ENCODE measurements at places on chromosomes 6 and 20.

GRCh38 chr20:58669287-58670006 lies 18.4 kb downstream of the STX16 start:
- H3K36me3 ChIP-seq: peaks cover 10% of the 10 kb centered on the region
- H3K27me3 ChIP-seq: no peaks in the 10 kb centered on the region
- no peak overlapping the region for H3K27ac ChIP-seq

DNA sequence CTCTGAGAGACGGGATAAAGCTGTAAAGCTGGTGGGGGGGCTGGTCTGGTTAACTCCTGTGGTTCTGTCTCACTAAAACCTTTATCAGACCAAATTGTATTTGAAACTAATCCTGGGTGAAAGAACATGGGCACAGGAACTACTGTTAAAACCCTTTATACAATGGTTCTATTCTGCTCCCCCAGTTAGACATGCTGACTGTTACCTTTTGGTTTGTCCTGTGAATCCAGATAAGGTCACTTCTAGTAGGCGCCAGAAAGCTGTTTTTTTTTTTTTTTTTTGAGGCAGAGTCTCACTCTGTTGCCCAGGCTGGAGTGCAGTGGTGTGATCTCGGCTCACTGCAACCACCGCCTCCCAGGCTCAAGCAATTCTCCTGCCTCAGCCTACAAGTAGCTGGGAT lies 29.7 kb downstream of the GSTA4 start:
- no peak overlapping the region for H3K27ac ChIP-seq
- H3K4me1 ChIP-seq: peaks cover 15% of the 10 kb centered on the region
- DNase-seq: no peak
- no peak overlapping the region for H3K4me3 ChIP-seq

GRCh38 chr6:41770381-41771057 lies 9.2 kb downstream of the FRS3 start:
- no peak for DNase-seq
- H3K4me1 ChIP-seq: peaks cover 16% of the 10 kb centered on the region
- no peak overlapping the region for H3K27ac ChIP-seq
- H3K4me3 ChIP-seq: no peak overlapping the region
- peaks cover 6% of the 10 kb centered on the region for H3K36me3 ChIP-seq

DNA sequence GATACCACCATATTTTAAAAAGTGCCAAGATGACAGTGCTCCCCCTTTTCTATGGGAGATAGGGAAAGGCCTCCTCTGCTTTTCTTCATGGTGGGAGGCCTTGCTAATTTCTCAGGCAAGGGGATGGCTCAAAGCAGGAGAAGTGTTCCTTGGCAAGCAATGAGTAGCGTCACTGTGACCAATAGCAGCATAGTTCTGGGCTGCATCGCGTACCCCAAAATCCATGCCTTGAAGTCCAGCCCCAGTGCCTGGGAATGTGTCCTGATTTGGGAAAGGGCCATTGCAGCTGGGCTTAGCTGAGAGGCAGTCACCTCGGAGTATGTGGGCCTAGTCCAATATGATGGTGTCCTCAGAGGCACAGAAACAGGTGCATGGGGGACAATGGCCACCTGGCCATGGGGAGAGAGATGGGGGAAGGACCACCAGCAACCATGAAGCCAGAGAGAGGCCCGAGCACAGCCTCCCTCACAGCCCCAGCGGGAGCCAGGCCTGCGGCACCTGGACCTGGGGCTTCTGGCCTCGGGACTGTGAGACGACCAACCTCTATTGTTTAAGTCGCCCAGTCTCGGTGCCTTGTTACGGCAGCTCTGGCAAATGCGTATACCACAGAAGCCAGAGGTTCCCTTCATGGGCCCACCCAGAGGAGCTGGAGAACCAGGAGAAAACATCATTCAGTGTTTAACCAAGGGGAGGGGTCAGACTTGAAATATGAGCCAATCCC lies 153.1 kb upstream of the RPS6KA2 start:
- H3K36me3 ChIP-seq: no peaks in the 10 kb centered on the region
- no peak for DNase-seq
- no peak overlapping the region for H3K4me3 ChIP-seq
- H3K27me3 ChIP-seq: peaks cover 12% of the 10 kb centered on the region
- no peaks in the 10 kb centered on the region for H3K4me1 ChIP-seq
- no peak overlapping the region for H3K27ac ChIP-seq

- no peaks in the 10 kb centered on the region for H3K36me3 ChIP-seq
- peaks cover 12% of the 10 kb centered on the region for H3K4me1 ChIP-seq
- DNase-seq: no peak
- no peak overlapping the region for H3K4me3 ChIP-seq
- H3K27ac ChIP-seq: no peak overlapping the region
These were observed 2.3 kb upstream of the ME1 start for GRCh38 chr6:83433177-83433576.

- no peak for DNase-seq
- H3K36me3 ChIP-seq: no peaks in the 10 kb centered on the region
These were observed 24.7 kb upstream of the GFOD1 start for GRCh38 chr6:13511913-13512717.

GRCh38 chr6:136210398-136211165 lies 39.5 kb downstream of the MTFR2 start:
- H3K27ac ChIP-seq: no peak overlapping the region
- no peak overlapping the region for H3K4me3 ChIP-seq
- no peak for DNase-seq

GRCh38 chr6:63705707-63706106 lies 70.1 kb downstream of the PHF3 start:
- no peaks in the 10 kb centered on the region for H3K27me3 ChIP-seq
- DNase-seq: no peak
- H3K36me3 ChIP-seq: peaks cover 45% of the 10 kb centered on the region
- H3K4me3 ChIP-seq: no peak overlapping the region
- no peak overlapping the region for H3K27ac ChIP-seq

DNA sequence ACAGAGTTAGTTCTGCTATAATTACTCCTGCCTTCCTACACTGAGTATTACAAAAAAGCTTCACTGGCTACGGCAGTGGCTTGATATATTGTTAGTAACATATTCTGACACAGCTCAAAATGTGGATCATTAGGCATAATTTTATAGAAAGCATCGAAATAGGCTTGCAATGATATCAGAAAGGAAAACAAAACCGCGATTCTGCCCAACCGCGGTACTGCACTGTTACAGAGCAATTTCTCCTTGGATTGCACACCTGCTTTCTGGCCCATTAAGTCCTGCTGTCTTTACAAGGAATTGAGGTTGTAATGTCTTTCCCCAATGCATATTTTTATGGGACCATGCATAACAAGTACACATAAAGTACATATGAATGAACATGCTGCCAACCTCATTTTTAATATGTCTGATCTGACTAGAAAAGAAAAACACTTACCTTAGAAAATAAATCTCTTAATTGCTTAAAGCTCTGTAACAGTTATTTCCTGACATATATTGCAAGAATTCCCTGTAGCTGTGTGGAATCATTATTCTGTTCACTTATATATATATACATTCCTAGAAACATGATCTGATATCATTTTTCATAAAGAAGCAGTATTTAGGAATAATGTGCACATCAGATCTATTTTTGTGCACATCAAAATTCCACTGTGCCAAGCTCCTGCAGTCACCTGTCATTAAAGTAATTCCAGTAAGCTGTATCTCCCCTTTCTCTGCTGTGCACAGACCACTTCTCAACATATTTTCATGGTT lies 763.9 kb downstream of the HACE1 start:
- H3K27me3 ChIP-seq: no peaks in the 10 kb centered on the region
- DNase-seq: no peak
- H3K4me1 ChIP-seq: no peaks in the 10 kb centered on the region
- no peak overlapping the region for H3K4me3 ChIP-seq
